ENCODE measurements at places on chromosomes 11 and 22.
A peak's percentile ranks its signal among the peaks of the same experiment; 100 is the strongest.

DNA sequence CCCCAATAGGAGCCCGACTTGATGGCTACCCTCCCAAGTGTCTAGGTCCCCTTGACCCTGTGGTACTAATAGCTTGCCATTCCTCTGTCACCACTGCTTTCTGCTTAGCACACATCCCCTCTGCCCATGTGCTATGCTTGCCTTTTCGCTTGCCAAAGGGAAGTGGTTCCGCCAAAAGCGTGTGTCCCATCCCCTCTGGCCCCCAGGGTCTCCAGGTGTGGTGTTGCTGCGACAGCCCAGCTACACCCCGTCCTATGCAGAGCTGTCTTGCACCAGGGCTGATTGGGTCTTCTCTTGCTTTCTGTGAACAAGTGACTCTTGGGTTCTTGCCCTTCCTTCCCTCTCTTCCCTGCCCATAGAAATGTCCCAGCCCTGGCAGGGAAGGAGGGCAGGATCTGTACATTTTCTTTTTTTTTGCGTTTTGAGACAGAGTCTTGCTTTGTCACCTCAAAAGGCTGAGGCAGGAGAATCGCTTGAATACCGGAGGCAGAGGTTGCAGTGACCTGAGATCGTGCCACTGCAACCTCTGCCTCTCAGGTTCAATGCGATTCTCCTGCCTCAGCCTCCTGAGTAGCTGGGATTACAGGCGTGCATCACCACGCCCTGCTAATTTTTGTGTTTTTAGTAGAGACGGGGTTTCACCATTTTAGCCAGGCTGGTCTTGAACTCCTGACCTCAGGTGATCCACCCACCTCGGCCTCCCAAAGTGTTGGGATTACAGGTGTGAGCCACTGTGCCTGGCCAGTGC, 3.9 kb downstream of the TANGO2 start:
- no peak for DNase-seq

DNA sequence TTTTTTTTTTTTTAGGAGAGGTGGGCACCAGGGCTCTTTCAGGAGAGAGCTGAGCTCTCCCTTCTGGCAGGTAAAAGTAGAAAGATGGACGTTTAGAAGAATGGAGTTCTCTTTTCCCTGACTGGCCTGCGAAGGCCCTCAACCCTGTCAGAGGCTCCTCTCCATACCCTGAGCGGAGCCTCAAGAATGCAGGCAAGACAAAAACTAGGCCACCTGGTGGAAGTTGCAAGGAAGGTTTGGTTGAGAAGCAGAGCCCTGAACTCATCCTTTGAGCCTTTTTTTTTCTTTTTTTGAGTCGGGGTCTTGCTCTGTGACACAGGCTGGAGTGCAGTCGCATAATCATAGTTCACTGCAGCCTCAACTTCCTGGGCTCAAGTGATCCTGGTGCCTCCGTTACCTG, 1.4 kb downstream of the OTOG start:
- DNase-seq = no peak

DNA sequence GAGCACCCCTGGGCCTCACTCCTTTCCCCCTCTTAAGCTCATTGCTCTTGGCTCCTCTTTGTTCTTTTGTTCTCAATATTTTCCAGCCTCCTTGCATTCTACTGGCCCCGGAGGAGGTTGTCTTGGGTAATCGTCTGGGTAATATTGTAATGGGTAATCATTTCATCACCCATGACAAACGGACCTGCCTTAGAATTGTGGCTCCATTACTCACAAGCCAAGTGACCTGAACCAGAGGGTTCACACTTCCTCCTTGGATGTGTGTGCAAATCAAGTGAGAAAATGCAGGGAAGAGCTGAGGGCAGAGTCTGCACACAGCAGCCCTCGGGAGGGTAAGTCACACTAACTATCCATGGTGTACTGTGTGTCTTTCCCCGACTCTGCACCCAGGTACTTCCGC, 305.0 kb downstream of the BUD13 start:
- no peak for DNase-seq

DNA sequence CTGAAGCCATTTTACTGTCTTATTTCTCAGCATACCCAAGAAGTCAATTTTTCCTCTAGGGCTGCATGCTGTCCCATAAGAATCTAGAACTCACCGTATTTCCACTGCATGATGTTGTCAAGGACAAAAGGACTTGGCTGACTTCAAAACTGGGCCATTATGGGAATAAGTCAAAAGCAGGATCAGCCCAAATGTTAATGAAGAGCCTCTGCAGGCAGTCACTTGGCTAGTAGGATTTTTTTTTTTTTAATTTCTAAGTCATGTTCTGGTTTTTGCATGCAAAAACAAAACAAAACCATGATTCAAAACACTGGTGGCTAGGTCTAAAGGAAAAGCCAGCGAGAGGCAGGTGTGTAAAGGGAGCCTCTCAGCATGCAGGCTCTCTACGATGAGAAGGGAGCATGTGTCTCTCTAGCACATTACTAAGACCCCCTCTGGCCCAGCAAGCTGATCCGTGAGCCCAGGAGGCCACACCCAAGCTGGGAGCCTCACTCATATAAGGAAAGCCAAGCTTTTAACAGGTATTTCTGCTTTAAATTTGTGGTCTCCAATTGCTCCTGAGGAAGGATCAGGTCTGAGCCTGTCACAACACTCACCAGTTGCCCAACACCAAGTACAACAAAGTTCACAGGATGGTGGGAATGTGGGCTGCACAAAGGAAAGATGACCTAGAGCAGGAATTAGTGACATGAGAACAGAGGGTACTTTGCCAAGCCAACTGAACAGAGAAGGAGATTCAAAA, 21.4 kb upstream of the STK33 start:
- DNase-seq = no peak

GRCh38 chr11:88178191-88178590, 2.9 kb upstream of the RAB38 start:
- no peak for DNase-seq

GRCh38 chr11:96015906-96016565, 92.1 kb upstream of the MTMR2 start:
- DNase-seq = peak; percentile 64

GRCh38 chr11:130915603-130916237, 559 bp downstream of the SNX19 start:
- DNase-seq = no peak

- no peak for DNase-seq
Observed at GRCh38 chr11:16925561-16926065, 88.6 kb downstream of the PLEKHA7 start.

- DNase-seq = no peak
Observed at GRCh38 chr11:94776351-94777321, 8.5 kb downstream of the AMOTL1 start.

- DNase-seq = no peak
Observed at GRCh38 chr22:28208036-28208435, 289.0 kb upstream of the PITPNB start.

- peak; percentile 57 for DNase-seq
Observed at GRCh38 chr22:36383110-36383581, 4.6 kb downstream of the MYH9 start.

GRCh38 chr11:68569357-68569756, 108.8 kb downstream of the PPP6R3 start:
- no peak for DNase-seq

DNA sequence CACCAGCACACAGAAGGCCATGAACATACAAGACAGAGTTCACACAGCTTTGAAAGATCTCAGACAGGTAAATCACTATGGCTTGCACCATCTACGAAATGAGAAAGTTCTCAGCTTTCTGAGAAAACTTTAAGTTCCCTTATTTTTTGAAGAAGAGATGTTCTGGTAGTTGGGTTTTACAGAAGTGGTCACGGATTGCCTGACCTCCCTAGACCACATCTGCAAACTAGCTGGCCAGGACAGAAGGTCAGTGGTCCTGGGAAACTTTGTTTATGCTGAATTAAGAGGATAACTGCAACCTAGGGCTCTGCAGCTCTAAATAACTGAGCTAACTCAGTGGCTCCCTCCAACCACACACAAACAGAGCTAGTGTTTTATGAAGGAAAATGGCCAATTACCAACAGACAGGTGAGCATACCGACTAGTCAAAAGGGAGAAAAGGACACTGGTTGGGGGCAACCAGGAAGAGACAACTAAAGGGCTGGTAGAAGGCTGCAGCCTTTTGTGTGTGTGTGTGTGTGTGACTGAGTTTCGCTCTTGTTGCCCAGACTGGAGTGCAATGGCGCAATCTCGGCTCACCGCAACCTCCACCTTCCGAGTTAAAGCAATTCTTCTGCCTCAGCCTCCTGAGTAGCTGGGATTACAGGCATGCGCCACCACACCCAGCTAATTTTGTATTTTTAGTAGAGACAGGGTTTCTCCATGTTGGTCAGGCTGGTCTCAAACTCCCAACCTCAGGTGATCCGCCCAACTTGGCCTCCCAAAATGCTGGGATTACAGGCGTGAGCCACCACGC, 8.5 kb upstream of the SCN2B start:
- no peak for DNase-seq

GRCh38 chr11:124600621-124601320, 10.5 kb upstream of the PANX3 start:
- no peak for DNase-seq

GRCh38 chr11:126588630-126589491, 233.4 kb downstream of the ST3GAL4 start:
- DNase-seq = no peak

- DNase-seq = no peak
Observed at GRCh38 chr22:50733521-50734342, 4.3 kb upstream of the ACR start.

DNA sequence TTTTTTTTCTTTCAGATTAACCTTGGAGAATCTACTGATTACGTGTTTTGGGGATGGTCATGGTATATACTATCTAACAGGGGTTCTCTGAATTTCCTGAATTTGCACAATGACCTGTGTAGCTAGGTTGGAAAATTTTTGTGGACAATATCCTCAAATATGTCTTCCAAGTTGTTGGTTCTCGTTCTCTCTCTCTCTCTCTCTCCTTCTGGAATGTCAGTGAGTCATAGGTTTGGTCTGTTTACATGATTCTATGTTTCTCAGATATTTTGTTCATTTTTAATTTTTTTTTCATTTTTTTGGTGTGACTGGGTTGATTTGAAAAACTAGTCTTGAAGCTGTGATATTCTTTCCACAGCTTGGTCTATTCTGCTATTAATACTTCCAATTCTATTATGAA, 604.0 kb upstream of the ANO3 start:
- DNase-seq = no peak

GRCh38 chr22:33018232-33018864, 39.8 kb downstream of the SYN3 start:
- DNase-seq = no peak

- no peak for DNase-seq
Observed at GRCh38 chr11:46345131-46345597, 2.1 kb upstream of the DGKZ start.

DNA sequence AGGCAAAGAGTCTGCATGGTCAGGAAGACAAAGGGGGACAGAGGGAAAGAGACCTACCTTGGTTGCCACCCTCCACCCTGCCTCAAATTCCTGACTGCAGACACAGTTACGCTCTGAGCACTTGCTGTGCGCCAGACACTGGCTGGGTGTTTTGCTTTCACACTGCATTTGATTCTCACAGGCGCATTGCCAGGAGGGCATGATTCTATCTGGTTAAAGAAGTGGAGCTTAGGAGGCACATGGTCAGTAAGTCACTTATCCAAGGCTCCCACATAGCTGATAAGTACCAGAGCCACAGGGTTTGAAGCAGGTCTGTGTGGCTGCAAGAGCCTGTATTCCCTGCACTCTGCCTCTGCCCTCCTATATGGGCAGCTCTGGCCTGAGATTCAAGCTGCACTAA, 103.9 kb downstream of the TIMP3 start:
- no peak for DNase-seq

GRCh38 chr22:27835446-27835845, 33.9 kb upstream of the MN1 start:
- no peak for DNase-seq

- no peak for DNase-seq
Observed at GRCh38 chr11:71425409-71425808, 22.8 kb downstream of the DHCR7 start.

DNA sequence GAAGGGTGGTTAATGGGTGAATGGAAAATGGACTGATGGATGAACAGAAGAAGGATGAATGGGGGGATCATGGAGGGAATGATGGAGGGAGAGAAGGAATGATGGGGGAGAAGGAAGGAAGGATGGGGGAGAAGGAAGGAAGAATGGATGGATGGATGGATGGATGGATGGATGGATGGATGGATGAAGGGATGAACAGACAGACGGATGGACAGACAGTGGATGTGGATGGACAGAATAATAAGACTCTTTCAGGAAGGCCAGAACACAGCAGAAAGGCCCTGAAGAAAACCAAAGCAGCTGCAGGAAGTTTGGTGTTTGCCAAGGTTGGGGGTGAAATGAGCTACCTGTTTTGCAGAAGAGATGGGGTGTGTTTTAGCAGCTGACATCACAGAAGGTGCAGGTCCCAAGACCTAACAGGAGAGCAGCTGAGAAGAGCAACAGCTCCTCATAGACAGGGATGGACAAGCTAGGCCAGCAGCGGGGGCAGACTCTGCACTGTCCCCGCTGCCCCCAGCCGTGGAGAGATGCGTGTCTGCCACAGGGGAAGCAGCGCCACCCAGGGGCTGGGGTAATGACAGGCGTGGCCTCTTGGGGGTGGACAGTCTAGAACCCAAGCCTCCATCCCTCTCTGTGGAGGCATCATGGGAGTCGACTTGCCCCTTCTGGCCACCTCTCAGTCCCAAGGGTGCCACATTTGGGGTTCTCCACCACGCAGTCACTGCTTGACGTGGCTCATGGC, 17.9 kb downstream of the C1QTNF6 start:
- no peak for DNase-seq

DNA sequence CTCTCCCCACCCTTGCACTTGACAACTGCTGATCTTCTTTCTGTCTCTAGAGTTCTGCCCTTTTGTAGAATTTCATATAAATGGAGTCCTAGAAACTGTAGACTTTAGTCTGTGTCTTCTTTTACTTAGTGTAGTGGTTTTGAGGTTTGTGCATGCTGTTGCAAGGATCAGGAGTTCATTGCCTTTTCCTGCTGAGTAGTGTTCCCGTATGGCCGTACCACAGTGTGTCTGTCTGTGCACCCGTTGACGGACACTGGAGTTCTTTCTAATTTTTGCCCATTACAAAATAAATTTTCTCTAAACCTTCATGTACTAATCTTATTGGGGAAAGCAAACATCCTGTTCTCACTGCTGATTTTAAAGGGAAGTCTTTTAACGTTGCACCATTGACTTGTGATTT, 138.1 kb downstream of the TBC1D22A start:
- DNase-seq = no peak

GRCh38 chr11:126079621-126080124, 17.0 kb upstream of the CDON start:
- no peak for DNase-seq

DNA sequence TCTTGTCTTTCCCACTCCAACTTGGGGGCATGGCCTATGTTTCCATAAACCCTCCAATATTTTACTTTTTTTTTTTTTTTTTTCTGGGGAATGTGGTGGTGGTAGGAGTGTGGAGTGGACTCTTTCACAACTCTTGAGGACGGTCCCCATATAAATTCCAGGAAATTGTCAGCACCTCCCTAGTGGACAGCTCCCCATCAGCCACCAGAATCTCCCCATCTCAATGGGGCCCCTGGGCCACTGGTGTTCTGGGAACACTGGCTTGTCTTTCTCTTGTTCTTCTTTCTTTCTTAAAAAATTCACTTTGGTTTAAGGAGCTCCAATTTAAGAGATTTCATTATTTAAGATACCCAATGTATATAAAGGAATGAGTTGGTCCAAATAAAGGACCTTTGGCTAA, 74.1 kb downstream of the ADM start:
- DNase-seq = no peak

GRCh38 chr11:70225681-70226177, 22.6 kb downstream of the FADD start:
- no peak for DNase-seq

- DNase-seq = no peak
Observed at GRCh38 chr22:24376586-24376985, 50.8 kb upstream of the ADORA2A start.
